Bone marrow (tissue), 2 donors: ENCODE measurements at places on chromosomes 12 and 14.

GRCh38 chr14:105315211-105315721 is 718 bp downstream of the PACS2 start:
- DNase-seq: no peak

- no peak for DNase-seq
Measured at GRCh38 chr12:100675432-100675831, 101.9 kb downstream of the GAS2L3 start.

DNA sequence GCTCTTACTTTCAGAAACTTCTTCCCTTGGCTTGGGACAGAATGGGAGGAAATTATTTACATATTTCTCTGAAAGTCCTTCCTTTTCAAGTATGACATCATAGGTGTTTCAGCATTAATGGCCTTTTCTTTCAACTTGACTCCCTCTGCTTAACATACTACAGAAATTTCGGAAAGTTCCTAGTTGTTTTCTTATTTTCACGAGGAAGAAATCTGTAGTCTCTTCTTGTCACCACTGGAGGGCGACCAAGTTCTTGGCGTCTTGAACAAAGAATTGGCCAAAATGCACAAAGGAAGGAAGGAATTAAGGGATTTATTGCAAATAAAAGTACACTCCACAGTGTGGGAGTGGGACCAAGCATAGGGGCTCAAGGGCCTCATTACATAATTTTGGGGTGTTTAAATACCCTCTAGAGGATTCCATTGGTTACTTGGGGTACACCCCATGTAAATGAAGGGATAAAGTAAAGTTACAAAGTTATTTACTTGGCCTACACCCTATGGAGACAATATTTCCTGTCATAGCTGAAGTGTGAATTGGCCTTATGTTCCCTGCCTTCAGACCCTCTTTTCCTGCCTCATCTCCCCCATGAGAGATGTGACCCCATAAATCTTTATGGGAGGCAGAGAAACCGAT is 70.4 kb downstream of the RPL10L start:
- DNase-seq: no peak

- no peak for DNase-seq
Measured at GRCh38 chr12:66945189-66945817, 266.4 kb upstream of the GRIP1 start.

- no peak for DNase-seq
Measured at GRCh38 chr12:1273051-1273450, 282.0 kb downstream of the ERC1 start.

- no peak for DNase-seq
Measured at GRCh38 chr12:111363578-111363977, 5.3 kb downstream of the PHETA1 start.

DNA sequence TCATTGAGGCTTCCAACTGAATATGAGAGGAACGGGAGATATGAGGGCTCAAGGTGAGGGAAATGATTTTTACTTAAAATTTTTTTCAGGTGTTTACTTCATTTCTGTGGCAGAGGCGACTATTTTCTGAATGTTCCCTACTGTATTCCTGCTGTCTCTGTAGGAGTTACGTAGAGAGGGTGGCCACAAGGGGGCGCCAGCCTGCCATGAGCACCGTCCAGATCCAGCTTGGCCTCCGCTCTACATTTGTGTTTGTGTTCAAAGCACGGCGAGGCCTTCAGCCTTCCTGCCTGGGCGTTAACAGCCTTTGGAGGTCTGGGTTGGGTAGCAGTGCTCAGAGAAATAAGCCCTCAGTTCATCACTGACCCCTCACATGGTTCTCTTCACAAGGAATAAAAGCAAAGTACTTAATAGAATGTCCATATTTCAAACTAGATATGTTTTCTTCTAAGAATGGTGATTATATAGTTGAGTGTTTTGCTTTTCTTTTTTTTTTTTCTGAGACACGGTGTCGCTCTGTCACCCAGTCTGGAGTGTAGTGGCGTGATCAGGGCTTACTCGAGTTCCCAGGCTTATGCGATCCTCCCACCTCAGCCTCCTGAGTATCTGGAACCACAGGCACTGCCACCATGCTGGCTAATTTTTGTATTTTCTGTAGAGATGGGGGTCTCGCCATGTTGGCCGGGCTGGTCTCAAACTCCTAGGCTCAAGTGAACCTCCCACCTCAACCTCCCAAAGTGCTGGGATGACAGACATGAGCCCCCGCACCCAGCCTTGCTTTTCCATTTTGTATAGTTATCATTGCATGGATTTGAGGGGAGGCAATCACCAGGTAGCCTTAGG is 22.3 kb downstream of the CKB start:
- peak; percentile 64 for DNase-seq

GRCh38 chr14:70268760-70269159 is 80.0 kb upstream of the SLC8A3 start:
- DNase-seq: no peak

- DNase-seq: no peak
Measured at GRCh38 chr12:93366422-93366821, 11.3 kb upstream of the NUDT4 start.

DNA sequence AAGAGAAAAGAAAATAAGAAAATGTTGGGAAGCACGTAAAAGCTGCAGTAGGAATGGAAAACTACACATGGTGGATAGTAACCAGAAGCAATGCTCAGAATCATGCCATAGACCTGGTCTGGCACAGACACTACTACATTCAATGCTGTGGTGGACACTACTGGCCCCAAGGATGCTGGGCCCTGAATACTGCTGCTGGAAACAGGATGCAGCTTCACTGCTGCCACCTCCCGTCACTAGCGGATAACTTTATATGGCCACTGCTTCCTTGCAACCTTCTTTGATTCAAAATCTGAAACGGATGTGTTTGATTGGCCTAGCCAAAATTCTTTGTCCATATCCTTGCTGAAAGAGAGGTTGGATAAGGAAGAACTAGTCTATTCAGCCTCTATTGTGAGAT is 30.7 kb downstream of the ADCY6 start:
- no peak for DNase-seq
